Calu3 (cell line): ENCODE measurements at places on chromosomes 1 and 21.
A peak's percentile ranks its signal among the peaks of the same experiment; 100 is the strongest.

- DNase-seq = no peak
These were observed 2.7 kb upstream of the RIPK4 start for GRCh38 chr21:41769521-41769920.

GRCh38 chr1:6794164-6794563 lies 8.9 kb downstream of the CAMTA1 start:
- peak; percentile 21 for DNase-seq

- peak; percentile 46 for DNase-seq
These were observed 5.4 kb upstream of the NTNG1 start for GRCh38 chr1:107135463-107135862.

GRCh38 chr1:209516771-209517680 lies 66.5 kb upstream of the CAMK1G start:
- no peak for DNase-seq

- no peak for DNase-seq
These were observed 350.9 kb upstream of the ADGRL2 start for GRCh38 chr1:81449786-81450185.

- no peak for DNase-seq
These were observed 468 bp upstream of the NIBAN1 start for GRCh38 chr1:184974837-184975115.

GRCh38 chr1:65068202-65069010 lies 79.6 kb upstream of the AK4 start:
- DNase-seq = peak; percentile 6

GRCh38 chr1:29964718-29965533 lies 728.6 kb downstream of the PTPRU start:
- DNase-seq = no peak

GRCh38 chr1:119012383-119012782 lies 24.2 kb upstream of the TBX15 start:
- no peak for DNase-seq

DNA sequence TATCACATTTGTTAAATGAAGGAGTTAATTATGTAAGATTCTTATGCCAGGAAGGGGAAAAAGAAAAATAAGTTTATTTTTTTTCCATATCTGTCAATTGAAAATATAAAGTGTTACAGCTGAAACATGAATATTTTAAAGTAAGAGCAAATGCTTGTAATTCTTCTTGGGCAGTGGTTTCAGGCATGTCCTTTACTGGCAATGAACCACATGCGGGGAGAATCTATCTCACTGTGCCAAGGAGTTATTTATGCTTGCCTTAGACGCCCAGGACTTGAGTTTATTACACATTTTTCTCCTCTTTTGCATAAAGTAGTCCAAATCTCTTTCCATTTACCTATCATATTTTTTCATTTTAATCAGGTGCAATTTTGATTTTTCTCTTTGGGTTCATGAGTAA lies 207.8 kb upstream of the NRIP1 start:
- no peak for DNase-seq

GRCh38 chr1:42940851-42941639 lies 17.6 kb downstream of the SLC2A1 start:
- DNase-seq = peak; percentile 92

- DNase-seq = no peak
These were observed 24.3 kb upstream of the PLEKHG5 start for GRCh38 chr1:6515771-6516170.

DNA sequence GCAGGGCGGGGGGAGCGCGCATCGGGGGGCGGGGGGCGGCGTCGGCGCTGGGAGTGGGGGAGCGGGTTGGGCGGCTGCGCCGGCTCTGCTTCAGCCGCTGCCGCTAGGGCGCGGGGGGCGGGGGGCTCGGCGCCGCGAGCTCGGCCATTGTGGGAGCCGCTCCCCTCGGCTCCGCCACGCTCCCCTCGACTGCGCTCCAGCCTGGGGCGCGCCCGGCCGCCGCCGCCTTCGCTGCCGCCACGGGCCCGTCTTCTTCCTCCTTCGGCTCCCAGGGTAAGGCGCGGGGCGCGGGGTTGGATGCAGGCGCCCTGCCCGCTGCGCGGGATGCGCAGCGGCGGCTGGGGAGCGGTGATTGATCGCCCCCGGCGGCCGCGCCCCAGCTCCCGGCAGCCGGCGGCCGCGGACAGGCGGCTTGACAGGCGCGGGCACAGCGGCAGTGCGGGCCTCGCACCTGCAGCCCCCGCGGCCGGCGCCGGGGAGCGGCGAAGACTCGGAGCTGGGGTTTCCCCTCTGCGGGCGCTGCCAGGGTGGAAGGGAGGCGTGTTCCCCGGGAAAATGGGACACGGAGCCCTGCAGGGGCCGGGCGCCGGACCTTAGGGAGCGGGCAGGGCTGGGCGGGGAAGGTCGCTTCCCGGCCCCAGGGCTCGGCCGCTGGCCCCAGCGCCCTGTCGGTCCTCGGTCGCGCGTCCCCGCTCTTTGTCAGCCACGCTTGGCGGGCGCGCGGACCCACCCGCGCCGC lies 55.3 kb downstream of the NDUFS5 start:
- peak; percentile 26 for DNase-seq

GRCh38 chr21:24420689-24421088 lies 1186.6 kb downstream of the MRPL39 start:
- no peak for DNase-seq

GRCh38 chr1:59298026-59298583 lies 1.2 kb downstream of the FGGY start:
- DNase-seq = no peak

DNA sequence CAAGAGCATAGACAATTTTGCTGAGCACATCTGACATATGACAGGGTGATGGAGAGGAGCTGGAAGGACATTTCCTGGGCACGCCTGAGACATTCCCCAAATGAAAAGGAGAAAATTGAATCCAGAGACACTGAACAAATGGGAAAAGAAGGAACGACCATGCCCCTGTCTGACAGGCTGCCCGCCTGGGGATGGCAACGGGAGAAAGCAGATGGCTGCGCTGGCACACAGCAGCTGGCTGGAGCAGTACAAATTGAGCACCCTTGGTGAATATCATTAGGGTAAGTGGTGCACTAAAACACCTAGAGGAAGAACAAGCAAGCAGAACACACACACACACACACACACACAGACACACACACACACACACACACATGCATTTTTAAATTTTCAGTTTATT lies 174.3 kb upstream of the DUSP10 start:
- no peak for DNase-seq

- DNase-seq = no peak
These were observed 578.9 kb upstream of the NR5A2 start for GRCh38 chr1:199448646-199449045.

- no peak for DNase-seq
These were observed 32.1 kb upstream of the PDE9A start for GRCh38 chr21:42621166-42621818.

GRCh38 chr1:16351456-16351993 lies 755 bp downstream of the FBXO42 start:
- no peak for DNase-seq

DNA sequence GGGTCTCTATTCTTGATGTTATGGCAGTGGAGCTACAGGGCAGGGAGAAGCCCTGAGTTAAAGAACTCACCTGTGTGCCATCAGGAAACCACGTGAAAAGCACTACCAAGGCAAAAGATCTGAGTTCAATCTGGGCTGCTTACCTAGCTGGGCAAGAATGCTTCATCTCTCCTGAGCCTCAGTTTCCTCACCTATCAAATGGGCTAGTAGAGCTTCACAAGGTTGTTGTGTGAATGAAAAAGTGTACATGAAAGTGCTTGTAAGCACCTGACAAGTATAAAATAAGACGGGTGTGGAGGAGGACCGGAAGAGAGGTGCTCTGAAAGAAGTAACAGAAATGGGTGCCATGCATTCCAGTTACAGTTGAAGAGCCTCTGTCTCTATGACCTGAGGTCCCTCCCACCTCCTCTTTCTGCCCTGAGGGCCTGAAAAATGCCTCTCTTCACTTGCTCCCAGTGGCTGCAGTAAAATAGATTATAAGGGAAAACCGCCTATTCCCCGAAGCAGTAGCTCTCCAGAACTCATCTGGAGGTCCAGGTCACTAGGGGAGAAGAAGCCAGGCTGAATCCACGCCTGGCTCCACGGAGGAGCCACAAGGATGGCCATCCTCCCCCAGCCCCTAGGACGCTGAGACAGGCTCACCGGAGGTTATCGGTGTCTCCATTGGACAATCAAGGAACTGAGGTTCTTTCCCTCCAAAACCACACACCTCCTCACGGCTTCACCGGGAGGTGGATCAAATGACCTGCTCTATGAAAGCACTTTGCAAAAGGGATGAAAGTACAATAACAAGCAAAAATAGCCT lies 1.4 kb downstream of the GPR161 start:
- DNase-seq = no peak

- DNase-seq = no peak
These were observed 19.5 kb downstream of the CACNA1S start for GRCh38 chr1:201092738-201093137.

- DNase-seq = no peak
These were observed 13.2 kb upstream of the C2CD2 start for GRCh38 chr21:41966872-41967621.

GRCh38 chr1:234936612-234937389 lies 191.8 kb downstream of the TOMM20 start:
- no peak for DNase-seq

DNA sequence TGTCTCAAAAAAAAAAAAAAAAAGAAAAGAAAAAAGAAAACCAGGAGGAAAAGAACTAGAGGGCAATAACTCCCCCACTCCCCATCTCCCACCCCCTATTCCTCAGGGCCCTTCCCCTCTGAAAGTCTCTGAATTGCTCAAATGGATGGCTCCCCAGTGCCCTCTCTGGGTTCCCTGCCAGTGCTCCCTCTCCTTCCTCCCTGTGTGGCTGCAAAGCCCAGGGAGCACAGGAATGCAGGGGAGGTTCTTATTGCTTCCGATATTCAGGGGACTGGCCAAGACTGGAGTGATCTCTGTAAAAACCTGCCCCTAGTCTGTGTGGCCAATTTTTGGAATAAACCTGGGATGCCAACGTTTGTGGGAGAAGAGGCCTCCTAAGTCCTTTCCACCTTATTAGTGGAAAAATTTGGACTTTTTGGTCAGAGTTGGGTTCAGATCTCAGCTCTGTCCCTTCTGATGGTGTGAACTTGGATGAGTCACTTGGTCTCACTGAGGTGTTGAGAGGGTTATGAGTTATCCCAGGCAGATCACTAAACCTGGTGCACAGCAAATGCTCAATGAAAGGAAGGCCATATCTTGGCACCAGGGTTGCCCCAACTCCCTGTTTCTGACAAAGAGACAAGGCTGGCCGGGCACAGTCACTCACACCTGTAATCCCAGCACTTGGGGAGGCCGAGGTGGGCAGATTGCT lies 13.4 kb upstream of the ARHGEF10L start:
- DNase-seq = no peak

- DNase-seq = no peak
These were observed 792.8 kb upstream of the B3GALT2 start for GRCh38 chr1:193979219-193979618.

DNA sequence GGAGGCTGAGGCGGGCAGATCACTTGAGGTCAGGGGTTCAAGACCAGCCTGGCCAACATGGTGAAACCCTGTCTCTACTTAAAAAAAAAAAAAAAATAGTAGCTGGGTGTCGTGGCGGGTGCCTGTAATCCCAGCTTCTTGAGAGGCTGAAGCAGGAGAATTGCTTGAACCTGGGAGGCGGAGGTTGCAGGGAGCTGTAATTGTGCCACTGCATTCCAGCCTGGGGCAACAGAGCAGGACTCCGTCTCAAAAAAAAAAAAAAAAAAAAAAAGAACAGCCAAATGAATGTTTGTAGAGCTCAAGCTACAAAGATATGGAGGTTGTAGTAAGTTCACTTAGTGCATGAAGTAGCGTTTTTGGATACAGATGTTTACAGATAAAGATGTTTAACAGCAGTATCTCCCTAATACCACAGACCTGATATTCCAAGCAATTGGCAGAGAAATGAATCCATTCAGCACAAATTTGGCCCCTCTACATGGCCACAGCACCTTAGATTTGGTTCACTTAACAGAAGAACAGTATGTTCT lies 49.5 kb upstream of the IPO9 start:
- DNase-seq = no peak

GRCh38 chr1:85374160-85374559 lies 90.8 kb downstream of the DDAH1 start:
- DNase-seq = peak; percentile 36

- DNase-seq = no peak
These were observed 164.4 kb downstream of the GIPC2 start for GRCh38 chr1:78210175-78210574.

GRCh38 chr1:182279724-182280503 lies 111.7 kb downstream of the GLUL start:
- DNase-seq = no peak

GRCh38 chr1:53580739-53581475 lies 121.7 kb downstream of the DMRTB1 start:
- DNase-seq = no peak

DNA sequence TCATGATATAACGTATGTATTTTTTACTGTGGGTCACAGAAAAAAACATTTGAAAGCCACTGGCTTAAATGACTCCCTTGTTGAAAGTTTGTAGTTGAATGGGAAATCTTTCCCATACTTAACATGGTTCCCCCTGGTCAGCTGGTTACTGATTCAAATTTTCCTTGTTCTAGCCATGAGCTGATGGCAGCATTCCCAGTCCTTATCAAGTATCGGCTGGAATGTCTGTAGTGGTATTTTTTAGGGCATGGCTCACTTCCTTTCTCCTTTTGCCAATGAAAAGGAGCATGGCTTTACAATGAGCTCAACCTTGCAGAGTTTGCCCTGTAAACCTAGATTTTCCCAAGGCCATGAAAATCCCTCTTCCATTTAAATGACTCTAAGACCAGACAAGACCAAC lies 55.7 kb downstream of the GIPC2 start:
- DNase-seq = peak; percentile 9

DNA sequence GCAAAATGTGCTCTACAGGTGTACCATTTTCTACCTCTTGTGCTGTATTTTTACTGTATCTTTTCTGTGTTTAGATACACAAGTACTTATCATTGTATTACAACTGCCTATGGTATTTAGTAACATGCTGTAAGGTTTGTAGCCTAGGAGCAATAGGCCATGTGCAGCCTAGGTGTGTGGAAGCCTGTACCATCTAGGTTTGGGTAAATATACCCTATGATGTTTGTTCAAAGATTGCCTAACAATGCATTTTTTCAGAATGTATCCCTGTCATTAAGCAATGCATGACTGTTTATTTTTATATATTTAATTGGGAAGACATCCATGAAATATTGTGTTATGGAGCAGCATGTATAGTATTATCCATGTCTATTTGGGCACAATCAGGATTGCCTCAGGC lies 11.0 kb downstream of the ETV3L start:
- DNase-seq = no peak

- DNase-seq = no peak
These were observed 9.2 kb upstream of the TACSTD2 start for GRCh38 chr1:58586271-58586670.

GRCh38 chr1:189374816-189375215 lies 1102.8 kb downstream of the BRINP3 start:
- no peak for DNase-seq

- DNase-seq = no peak
These were observed 30.2 kb upstream of the C1orf105 start for GRCh38 chr1:172390301-172390682.
